ENCODE measurements at places on chromosomes 3 and 15. TPM values are rescaled to one million over a fixed set of nuclear protein-coding genes. Genes with fewer than 3 reads are reported as not detected.

Gene GPR171
- total RNA-seq: not detected

Gene MANF
- total RNA-seq: 134 TPM

Gene NUDT16
- total RNA-seq: 10.6 TPM

Gene TJP1
- total RNA-seq: 68.9 TPM

Gene SNRPA1
- total RNA-seq: 65.8 TPM

Gene APOD
- total RNA-seq: 9.9 TPM

Gene CHDH
- total RNA-seq: 0.07 TPM

Gene ACY1
- total RNA-seq: 24.9 TPM

Gene MYH15
- total RNA-seq: 0.15 TPM

Gene PRSS50
- not detected for total RNA-seq

Gene UBA7
- 46.2 TPM for total RNA-seq

Gene RHOV
- 0.05 TPM for total RNA-seq

Gene SLC25A20
- 26.8 TPM for total RNA-seq

Gene MITF
- total RNA-seq: 3.1 TPM

Gene DISP2
- total RNA-seq: 0.13 TPM

Gene KBTBD8
- total RNA-seq: 4.0 TPM

Gene CELF6
- total RNA-seq: 0.13 TPM

Gene ATP8B4
- under 0.01 TPM for total RNA-seq

Gene MESP1
- total RNA-seq: 1.1 TPM

Gene CRTC3
- total RNA-seq: 13.6 TPM

Gene SLC12A1
- total RNA-seq: not detected

Gene HHATL
- total RNA-seq: not detected

Gene SLC22A13
- not detected for total RNA-seq

Gene DPPA2
- total RNA-seq: not detected

Gene TGM5
- total RNA-seq: not detected

Gene ZPLD1
- not detected for total RNA-seq

Gene C3orf85
- not detected for total RNA-seq

Gene ROPN1B
- total RNA-seq: not detected

Gene SKOR1
- total RNA-seq: not detected

Gene SLC9A9
- 1.5 TPM for total RNA-seq

Gene EFCC1
- total RNA-seq: 0.73 TPM

Gene GNAT1
- total RNA-seq: not detected

Gene CCDC13
- not detected for total RNA-seq

Gene CHST2
- total RNA-seq: 12.3 TPM

Gene XIRP1
- not detected for total RNA-seq

Gene TSPAN3
- total RNA-seq: 304 TPM

Gene KLHL40
- total RNA-seq: not detected

Gene PLSCR4
- 43.8 TPM for total RNA-seq

Gene GOLGA6D
- total RNA-seq: not detected

Gene MYO5A
- total RNA-seq: 89.0 TPM

Gene IL5RA
- not detected for total RNA-seq

Gene UROC1
- not detected for total RNA-seq

Gene ITPR1
- 13.6 TPM for total RNA-seq

Gene GABRG3
- total RNA-seq: not detected

Gene P2RY13
- not detected for total RNA-seq

Gene PP2D1
- total RNA-seq: not detected

Measured in mammary microvascular endothelial cell (primary cell).